ENCODE measurements at places on chromosomes 3 and 15.
A peak's percentile ranks its signal among the peaks of the same experiment; 100 is the strongest.

- no peak for DNase-seq
These were observed 56.4 kb downstream of the NEDD4 start for GRCh38 chr15:55937040-55937439.

DNA sequence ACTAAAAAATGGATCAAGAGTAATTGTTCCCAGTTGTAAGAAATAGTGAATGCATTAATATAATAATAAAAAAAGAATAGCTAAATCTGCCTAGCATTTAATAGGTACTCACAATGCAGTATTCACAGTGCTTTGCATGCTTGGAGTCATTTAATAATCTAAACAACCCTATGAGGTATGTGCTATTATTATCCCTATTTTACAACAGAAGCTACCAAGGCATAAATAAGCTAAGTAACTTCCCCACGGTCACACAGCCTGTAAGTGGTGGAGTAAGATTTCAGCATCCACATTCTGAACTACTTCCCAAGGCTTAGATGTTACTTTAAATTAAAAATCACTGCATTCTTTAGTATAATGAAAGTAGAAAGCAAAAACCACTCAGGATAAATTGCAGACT lies 102.9 kb downstream of the PLCH1 start:
- DNase-seq = no peak

DNA sequence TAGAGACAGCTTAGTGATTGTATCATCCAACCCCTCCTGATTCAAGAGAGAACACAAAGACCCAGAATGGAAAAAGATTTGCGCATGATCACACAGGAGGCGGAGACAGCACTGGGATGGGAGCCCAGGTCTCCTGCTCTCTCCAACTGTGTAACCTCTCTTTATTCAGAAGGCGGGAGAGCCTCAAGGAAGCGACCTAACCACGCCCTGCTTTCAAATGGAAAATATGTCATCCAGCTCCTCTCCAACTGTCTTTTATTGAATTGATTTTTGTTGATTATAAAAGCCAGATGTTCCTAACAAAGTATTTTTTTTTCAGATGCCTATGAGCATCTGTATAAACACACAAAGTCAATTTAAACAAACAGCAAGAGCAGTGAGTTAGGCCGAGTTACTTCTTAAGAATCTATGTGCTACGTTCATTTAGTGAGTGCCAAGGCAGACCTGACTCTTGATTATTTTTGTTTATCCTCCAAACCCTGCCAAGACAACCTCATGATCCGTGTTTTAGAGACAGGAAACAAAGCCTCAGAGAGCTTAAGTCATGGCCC lies 74.5 kb downstream of the BFSP2 start:
- DNase-seq = peak; percentile 67

GRCh38 chr3:181700168-181701087 lies 11.3 kb upstream of the SOX2 start:
- peak; percentile 80 for DNase-seq

- no peak for DNase-seq
These were observed 5.6 kb upstream of the NCEH1 start for GRCh38 chr3:172716476-172716875.

DNA sequence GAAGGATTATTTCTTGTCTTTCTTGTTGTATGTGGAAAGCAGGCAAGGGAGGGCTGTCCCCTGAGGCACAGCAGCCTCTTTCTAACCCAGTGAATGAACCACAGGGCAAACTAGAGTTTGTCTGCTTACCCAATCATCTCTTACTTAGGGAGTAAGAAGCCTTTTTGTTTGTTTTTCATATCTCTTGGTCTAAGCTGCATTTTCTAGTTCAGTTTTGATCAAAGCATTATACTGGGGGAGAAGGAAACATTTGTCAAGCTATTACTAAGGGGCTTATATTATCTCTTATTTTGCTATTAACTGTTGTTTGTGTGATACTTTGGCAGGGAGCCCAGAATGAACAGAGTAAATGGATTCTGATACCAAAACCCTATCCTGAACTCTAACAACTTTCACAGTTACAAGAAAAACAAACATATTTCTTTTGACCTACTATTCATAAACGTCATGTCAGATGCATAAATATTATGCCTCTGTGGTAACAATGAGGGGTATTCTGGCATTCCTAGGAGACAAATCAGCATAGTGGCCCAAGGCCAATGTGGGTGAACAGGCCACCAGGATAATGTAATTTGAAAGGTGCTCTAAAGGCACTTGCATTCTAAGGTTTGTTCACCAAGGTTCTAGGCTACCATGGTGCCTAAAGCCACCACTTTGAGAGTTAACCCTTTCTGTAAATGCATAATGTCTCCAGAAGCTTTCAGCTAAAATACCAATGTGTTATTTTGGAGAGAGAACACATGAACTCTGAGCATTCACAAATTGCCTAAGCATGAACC lies 271.6 kb upstream of the ZPLD1 start:
- DNase-seq = no peak

DNA sequence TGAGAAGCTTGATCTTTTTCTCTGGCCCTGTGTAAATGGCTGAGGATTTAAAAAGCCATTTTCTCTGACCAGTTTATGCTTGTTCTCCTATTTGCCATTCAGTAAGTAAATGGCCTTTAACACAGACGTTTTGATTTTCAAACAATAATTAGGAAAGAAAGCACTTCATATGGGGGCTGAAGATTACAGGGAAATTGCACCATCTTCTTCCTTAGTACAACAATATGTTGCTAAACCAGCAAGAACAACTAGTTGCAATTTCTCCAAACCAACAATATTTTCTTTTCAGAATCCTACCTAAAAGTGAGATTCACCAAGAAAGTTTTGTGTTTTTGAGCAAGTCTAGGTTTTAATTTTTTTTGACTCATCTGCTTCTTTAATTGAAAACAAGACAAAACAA lies 80.5 kb upstream of the CCNL1 start:
- no peak for DNase-seq

DNA sequence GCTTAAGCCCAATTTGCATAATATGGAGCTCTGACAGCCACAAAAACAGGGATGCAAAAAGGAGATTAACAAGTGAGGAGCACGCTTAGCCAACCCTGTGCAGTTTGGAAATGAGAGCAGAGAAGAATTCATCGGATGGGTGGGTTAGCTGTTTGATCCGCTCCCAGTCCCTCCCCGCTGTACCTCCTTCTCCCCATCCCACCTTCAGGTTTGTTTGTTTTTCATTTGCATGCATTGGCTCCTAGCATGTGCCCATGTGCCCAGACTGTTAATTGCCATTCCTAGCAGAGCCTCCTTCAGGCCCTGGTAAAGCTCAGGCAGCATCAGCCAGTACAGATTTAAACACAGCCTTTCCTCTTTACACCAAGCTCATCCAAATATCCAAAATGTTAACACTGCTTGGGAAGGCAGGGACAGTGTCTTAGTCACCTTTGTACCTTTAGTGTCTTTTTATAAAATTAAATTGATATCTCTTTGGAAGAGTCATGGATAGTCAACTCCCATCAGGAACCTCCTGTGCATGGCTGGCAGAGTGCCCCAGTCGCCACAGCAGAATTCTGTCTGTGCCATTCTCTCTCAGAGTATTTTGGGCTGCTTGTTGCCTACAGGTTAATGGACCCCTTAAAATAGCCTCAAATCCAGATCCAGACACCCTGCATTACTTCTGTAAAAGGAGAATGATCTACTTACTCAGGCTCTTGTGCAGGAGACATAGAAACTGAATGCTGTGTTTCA lies 244.2 kb downstream of the LSAMP start:
- DNase-seq = no peak

GRCh38 chr15:87661454-87662355 lies 594.8 kb downstream of the NTRK3 start:
- DNase-seq = no peak

GRCh38 chr3:98978068-98978811 lies 76.7 kb upstream of the DCBLD2 start:
- DNase-seq = no peak

DNA sequence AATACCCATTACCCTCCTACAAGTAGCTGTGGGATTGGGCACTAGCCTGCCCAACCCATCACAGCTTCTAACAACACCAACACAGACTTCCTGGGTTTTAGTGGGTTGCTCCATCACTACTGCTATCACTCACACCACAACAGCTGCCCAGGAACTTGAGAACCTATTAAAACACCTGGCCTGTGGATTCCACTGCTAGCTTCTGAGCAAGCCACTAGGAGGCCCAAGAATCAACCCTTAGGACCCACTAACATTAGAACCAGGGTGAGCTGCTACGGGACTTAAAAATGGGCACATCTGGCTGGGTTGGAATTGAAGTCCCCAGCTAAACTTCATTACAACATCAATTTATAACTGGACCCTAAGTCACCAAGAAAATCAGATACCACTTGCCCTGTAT lies 113.2 kb upstream of the TP63 start:
- no peak for DNase-seq

- no peak for DNase-seq
These were observed 95.0 kb downstream of the CD47 start for GRCh38 chr3:107995823-107996222.

GRCh38 chr15:68590721-68591389 lies 12.1 kb downstream of the CORO2B start:
- DNase-seq = no peak

DNA sequence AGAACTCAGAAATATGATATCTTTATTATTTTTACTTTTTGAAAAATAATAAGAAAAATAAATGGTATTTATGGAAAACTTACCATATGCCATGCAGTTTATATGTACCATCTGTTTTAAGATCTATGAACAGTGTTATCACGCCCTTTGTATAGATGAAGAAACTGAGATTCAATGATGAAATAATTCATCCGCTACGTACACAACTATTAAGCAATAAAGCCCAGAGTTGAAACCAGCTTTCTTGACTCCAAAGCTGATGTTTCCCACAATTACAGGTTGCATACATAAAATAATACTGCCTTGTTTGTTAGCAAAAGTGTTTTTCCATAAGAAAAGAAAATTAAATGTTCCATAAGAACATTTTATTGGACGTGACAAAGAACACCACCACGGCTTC lies 67.2 kb upstream of the BCL6 start:
- DNase-seq = no peak

DNA sequence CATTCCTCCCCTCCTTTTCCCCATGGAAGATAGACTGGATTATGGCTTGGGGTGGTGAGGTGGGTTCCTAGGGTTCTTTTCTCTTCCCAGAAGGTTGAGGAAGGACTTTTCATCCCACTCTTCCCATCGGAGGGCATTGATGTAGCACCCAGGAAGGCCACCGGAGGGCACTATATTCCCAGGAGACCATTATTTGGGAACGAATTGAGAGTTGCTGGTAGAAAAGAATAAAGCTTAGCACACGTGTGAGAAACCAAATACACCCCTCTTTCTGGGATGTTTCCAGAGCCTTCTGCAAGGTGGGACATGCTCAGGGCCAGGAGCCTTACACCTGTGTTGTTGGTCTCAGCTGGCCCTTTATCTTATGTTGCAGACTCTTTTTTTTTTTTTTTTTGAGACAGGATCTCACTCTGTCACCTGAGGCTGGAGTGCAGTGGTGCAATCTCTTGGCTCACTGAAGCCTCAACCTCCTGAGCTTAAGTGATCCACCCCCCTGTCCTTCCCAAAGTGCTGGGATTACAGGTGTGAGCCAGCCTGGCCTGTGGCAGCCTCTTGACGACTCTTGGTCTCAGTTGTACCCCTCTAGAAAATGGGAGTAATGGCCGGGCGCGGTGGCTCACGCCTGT lies 6.3 kb upstream of the CDC25A start:
- DNase-seq = peak; percentile 67

GRCh38 chr15:45425135-45425534 lies 46.8 kb upstream of the GATM start:
- no peak for DNase-seq

DNA sequence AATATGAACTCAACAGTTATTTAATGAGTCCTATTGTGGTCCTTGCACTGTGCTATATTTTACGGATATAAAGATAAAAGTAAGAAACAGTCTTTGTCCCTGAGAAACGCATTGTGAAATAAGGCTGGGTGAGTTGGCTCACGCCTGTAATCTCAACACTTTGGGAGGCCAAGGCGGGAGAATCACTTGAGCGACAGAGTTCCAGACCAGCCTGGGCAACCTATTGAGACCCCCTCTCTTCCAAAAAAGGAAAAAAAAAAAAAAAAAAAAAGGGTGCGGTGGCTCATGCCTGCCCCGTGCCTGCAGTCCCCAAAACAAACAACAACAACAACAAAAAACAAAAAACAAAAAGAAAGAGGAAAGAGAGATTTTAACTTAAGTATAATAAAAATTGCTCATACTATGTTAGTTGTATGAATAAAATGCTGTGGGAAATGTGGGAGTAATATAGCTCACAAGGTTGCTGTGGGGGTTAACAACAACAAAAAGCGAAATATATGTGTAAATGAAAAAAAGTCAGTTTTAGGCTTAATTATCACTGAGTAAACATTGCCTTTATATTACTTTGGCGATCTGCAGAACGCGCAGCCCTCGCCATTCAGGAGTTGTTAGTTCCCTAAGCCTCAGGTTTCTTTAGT lies 461 bp upstream of the FNDC3B start:
- no peak for DNase-seq

GRCh38 chr3:12780751-12781150 lies 15.7 kb upstream of the CAND2 start:
- no peak for DNase-seq

DNA sequence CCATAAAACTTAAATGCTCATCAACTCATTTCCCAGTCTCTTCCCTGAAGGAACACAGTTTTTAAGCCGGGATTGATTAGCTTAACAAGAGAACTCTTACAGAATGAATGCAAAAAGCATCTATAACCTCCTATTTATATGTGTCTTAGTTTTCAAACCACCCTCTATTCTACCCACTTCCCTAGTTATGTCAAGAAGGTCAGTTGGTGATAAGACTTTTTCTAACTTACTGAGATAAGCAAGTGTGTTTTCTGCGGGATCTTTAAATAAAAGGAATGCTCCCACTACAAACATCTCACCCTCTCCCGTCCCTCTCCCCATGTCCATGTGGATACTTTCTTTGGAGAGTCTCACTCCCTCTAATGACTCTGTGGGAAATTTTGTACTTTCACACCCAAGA lies 218.5 kb downstream of the SV2B start:
- no peak for DNase-seq

DNA sequence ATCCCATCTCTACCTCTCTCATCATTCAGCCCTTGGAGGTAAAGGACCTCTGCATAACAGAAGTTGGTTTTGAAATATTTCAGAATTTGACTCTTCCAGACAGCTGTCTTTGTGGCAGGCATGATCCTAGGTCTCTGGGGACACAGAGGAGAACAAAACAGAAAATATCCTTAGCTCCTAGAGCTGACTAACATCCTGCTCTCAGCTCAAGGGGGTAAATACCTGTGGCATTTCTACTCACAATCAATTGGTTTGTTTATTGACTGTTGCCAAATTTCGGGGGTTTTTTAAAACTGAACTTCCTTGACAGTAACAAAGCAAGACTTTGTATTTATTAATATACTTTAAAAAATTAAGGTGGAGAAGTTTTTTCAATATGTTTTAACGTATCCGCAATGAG lies 78.8 kb downstream of the EOMES start:
- peak; percentile 54 for DNase-seq
